ENCODE measurements at places on chromosomes 3 and 15. TPM values are rescaled to one million over a fixed set of nuclear protein-coding genes. Genes with fewer than 3 reads are reported as not detected.

The MYL3 gene
- total RNA-seq, result 3,804 TPM

The NRG4 gene
- total RNA-seq, result not detected

The UCN2 gene
- total RNA-seq, result 0.48 TPM

The CRYGS gene
- total RNA-seq, result 1.8 TPM

The TRPM1 gene
- total RNA-seq, result not detected

The ATP10A gene
- total RNA-seq, result 0.94 TPM

The PARP3 gene
- total RNA-seq, result 15.2 TPM

The LAMB2 gene
- 788 TPM for total RNA-seq

The WDR76 gene
- 0.97 TPM for total RNA-seq

The ASB14 gene
- 5.8 TPM for total RNA-seq

DNA sequence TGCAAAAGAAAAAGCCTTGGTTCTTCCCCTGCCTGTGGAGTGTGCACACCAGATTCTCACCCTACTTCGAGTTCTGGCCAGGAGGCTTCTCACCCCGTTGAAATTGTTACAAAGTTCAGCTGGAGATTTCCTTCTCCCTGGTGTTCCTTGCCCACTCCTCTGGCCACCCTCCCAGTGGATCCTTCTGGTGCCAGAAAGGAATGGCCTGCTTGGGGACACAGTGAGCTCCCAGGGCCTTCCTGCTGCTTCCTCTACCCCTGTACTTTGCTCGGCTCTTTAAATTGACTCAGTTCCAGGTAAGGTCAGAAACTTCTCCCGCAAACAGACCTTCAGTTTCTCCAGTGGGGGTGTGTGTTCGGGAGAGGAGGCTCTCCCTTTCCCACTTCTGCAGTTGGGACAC, 140.1 kb upstream of the CFAP20DC start:
- DNase-seq, result no peak

DNA sequence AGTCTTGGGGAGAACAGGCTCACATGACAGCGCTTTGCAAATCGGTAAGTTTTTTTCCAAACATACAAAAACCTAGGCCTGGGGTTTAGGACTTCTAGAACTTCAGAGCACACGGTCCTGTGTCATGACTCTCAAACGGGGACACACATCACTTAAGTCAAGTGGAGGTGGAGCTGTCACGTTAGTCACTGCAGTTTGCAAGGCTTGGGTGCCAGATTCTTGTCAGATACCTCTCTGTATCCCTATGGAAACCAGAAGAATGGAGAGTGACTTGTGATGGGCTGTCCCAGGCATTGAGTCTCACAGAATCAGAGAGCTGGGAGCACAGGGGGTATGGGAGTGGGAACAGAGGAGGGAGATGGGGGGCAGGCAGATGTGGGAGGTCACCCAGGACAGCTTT, 64.8 kb downstream of the DUT start:
- DNase-seq, result no peak

- no peak for DNase-seq
These were observed 47.9 kb upstream of the SAMMSON start for GRCh38 chr3:69951616-69952015.

GRCh38 chr3:1263121-1263520, 170.3 kb downstream of the CNTN6 start:
- no peak for DNase-seq

GRCh38 chr3:20111836-20112235, 71.6 kb downstream of the KAT2B start:
- DNase-seq, result no peak

DNA sequence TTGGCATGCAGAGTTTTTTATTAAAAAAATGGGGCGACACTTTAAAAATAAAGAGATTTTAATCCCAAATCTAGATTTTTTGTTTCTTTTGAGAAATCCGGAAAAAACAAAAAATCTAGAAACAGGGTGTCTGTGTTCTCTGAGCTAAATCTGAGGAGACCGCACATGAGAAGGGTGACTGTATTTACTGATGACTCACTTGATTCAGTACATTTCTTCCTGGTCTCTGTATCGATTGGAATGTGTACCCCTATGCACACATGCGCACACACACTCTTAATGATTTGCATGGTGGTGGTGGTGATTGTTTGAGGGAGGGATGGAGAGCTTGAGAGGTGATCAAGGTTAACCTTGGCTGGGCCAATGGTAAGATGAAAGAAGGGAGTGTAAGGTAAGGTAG, 443.1 kb upstream of the THRB start:
- DNase-seq, result no peak

DNA sequence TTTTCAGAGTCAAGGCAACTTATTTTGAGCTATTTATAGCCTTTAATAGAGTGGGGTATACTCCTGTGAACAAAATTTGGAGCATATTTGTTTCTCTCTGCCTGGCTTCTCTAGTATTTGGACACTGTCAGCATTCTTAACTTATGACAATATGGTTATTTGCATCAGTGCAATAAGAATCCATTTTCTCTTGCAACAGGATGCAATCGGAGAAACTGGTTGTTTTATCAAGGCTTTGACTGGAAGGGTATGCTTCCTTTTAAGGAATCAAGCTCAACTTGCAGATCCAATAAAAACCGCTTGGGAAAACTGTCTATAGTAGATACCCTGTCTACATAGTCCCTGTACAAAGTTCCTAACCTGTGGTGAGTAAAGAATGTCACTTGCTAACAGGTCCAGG, 106.7 kb downstream of the DPH6 start:
- no peak for DNase-seq

DNA sequence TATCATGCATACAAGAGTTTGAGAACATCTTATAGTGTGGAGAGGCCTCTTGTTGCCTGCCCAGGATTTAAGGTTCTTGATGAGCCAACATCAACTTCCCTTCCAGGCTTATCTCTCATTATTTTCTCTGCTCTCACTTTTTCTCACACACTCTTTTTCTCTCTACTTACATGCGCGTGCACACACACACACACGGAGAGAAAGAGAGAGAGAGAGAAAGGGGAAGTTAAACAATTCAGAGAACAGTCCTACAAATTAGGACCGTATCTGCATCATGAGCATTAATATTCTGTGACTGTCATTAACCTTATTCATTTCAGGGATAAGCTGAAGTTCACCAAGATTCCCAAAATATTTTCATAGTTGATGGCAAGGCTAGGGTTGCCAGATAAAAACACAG, 269.0 kb downstream of the ZNF621 start:
- no peak for DNase-seq

GRCh38 chr15:82799183-82799841, 6.6 kb downstream of the FSD2 start:
- DNase-seq, result no peak

DNA sequence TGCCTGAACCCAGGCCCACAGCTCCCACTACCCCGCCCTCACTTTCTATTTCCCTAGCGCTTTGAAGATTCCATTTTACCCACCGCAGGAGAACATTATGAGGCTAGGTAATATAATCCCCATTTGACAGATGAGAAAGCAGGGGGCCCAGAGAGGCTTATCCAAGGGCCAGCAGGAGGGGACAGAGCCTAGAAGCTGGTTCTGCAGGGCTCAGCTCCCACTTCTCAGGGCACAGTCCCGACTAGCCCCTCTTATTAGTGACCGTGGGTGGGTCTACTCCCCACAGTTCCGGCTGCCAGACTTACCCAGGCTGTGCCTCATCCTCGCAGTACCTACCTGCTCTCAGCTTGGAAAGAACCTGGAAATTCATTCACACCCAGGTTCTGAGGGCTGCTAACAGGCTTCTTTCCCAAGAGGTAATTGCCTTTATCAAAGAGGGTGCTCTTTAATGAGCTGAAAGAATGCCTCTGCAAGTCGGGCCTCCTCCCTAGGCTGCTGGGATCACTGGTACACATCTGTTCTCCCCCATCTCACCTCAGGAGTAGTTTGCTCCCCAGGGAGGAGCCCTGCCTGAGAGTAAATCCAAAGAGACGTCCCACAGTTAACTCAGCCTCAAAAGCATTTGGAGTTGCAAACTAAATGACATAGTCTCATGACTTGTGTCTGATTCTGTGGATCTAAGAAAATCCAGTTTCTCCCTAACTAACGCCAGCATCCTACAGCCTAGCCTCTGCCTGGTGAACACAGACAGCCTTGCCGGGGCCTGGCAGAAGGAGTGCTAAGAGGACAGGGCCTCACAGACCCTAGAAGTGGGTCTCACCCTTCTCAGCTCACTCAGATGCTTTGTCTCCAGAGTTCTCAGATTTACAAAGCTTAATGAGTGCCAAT, 125.0 kb downstream of the CHSY1 start:
- DNase-seq, result no peak

DNA sequence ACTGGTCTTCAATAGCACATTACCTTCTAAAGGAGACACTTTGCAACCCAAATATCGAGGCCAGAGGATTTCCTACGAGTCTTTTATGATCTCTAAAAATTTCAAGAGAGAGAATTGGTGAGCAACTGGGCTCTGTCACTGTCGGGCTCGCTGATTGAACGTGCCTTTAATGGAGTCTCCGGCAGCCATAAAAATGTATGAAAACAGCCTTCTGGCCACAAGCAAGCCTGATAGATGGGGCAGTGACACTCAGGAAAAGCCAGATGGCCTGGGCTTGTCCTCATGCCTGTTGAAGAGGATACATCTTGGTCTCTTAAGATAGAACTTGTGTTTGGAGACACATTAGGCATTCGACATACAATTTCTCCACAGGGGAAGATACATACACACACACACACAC, 419.5 kb upstream of the PROK2 start:
- no peak for DNase-seq

DNA sequence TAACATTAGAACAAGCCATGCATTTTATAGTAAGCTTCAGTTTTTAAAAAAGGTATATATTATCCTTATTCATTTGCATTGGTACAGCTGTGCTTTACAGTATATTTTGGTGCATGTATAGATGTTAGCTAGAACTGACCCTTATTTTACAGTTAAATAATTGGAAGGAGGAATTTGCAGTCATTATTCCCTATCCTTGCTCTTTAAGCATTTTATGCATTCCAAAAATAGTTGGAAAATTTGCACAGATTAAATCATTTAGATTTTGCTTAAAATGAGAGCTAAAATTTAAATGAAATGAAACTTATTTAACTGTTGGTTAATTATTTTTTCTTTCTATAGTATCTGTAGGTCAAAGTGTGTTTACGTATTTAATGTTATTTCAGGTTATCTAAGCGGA, 667.1 kb downstream of the NAALADL2 start:
- DNase-seq, result no peak

- DNase-seq, result no peak
These were observed 61.7 kb downstream of the LDHAL6B start for GRCh38 chr15:59268168-59268851.

GRCh38 chr3:79973482-79973881, 205.7 kb upstream of the ROBO1 start:
- DNase-seq, result no peak

DNA sequence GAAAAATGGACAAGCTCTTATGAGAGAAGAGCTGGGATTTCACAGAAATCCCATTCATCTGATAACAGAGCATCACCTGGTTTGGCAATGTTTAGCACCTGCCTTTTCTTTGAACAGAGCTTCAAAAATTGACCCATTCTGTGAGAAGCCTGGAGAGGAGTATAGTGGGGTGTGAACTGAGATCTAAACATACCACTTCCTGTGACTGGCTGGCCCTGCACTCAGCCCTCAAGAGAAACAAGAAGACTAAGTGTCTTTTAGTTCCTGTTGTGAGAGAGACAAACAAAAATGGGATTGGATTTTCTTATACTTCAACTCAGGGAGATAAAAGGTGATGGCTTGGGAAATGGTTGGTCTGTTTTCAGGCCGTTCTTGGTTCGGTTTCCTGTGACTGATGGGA, 1060.2 kb downstream of the ROBO1 start:
- no peak for DNase-seq

GRCh38 chr3:135691240-135691639, 274.3 kb upstream of the PPP2R3A start:
- no peak for DNase-seq

- no peak for DNase-seq
These were observed 3.7 kb upstream of the ALDH1A3 start for GRCh38 chr15:100875976-100876375.

DNA sequence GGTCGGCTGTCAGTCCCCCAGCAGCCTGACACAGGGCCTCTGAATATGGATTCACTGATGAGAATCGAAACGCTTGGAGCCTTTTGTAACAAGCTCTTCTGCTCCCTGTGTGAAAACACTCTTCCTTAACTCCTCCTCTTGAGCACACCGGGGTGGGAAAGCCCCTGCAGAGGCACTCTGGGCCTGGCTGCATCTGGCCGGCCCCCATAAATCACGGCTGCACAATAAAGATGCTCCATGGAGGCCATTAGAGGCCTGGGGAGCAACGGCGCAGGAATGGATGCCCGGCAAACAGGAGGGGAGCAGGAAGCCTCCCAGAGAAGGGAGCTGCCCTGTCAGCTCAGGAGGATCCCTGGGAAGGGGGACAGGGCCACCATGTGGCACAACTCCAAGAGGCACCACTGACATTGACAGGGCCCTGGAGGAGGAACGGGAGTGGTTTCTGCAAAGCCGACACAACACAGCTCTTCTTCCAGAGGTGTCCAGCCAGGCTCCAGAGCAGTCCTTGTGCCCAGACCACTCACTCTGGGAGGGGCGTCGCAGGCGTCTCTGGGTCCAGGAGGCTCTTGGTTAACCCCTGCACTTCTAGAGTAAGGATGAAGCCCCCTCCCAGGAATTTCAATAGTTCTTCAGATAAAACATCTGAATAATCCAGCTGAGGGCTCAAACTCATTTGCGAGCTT, 509.3 kb upstream of the PPP2R3A start:
- no peak for DNase-seq

DNA sequence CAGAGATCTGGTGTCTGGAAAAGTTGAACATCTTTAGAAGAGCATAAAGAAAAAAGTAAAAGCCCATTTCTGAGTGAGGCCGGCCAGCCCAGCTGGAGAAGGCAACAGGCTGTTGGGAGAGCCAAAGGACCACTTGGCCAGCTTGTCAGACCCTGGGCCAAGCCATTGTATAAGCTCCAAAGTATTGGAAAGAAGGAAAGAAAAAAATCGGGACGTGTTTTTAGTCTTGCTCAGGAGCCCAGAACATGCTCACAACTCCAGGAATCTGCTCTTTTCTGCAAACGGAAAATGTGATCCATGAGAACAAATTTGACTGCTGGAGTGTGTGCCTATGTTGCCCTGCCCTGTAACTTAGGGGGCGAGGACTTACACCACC, 10.4 kb upstream of the CLPX start:
- DNase-seq, result no peak

Data from cardiac septum (tissue), 1 donor.